ENCODE measurements at places on chromosomes 12 and 14. TPM values are rescaled to one million over a fixed set of nuclear protein-coding genes. Genes with fewer than 3 reads are reported as not detected.
A peak's percentile ranks its signal among the peaks of the same experiment; 100 is the strongest.

DNA sequence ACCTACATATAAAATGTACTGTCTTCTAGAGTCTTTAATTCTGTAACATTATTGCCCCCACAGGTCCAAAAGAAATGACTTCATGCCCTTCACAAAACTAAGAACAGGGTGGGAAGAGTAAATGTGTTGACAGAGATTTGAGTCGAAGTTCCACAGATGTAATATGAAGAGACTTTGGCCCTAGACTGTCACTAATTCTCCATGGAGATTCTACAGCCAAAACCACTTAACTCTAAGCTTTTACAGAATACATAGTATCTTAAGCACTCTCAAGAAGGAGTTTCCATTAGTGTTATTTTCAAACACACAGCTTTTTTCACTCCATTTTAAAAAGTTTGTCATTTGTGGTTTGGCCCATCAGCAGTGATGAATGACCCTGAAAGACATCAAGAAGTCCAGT lies 56.3 kb downstream of the ABCC9 start:
- no peak overlapping the region for H3K27ac ChIP-seq
- no peaks in the 10 kb centered on the region for H3K36me3 ChIP-seq
- no peaks in the 10 kb centered on the region for H3K27me3 ChIP-seq
- no peaks in the 10 kb centered on the region for H3K4me1 ChIP-seq
- DNase-seq, result no peak

DNA sequence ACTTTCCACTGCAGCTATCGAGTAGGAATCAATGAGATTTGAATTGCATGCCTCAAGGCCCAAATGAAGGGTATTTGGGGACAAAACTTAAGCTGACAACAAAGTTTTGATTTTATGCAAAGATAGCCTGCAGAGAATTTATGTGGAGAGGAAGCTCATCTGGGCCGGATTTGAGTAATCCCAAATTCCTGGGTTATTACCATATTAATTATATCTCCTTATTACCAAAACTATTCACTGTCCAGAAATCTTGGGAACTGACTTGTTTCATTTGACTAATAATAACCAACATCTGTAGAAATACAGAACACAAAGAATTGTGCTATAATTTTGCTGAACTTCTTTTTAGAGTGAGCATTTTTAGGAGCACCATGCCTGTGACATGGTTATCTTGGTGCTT lies 70.4 kb downstream of the KITLG start:
- H3K27me3 ChIP-seq, result no peaks in the 10 kb centered on the region
- H3K4me3 ChIP-seq, result no peak overlapping the region
- no peak overlapping the region for H3K27ac ChIP-seq

- no peaks in the 10 kb centered on the region for H3K27me3 ChIP-seq
- H3K27ac ChIP-seq, result peak overlapping the region; percentile 75
- H3K4me3 ChIP-seq, result no peak overlapping the region
- H3K36me3 ChIP-seq, result peaks cover 45% of the 10 kb centered on the region
- no peak for DNase-seq
- H3K4me1 ChIP-seq, result peaks cover 39% of the 10 kb centered on the region
Measured at GRCh38 chr12:108823804-108824203, 33.6 kb downstream of the SSH1 start.

GRCh38 chr14:62682208-62682607 lies 363.1 kb downstream of the KCNH5 start:
- H3K36me3 ChIP-seq, result no peaks in the 10 kb centered on the region
- no peak for DNase-seq
- no peak overlapping the region for H3K27ac ChIP-seq

DNA sequence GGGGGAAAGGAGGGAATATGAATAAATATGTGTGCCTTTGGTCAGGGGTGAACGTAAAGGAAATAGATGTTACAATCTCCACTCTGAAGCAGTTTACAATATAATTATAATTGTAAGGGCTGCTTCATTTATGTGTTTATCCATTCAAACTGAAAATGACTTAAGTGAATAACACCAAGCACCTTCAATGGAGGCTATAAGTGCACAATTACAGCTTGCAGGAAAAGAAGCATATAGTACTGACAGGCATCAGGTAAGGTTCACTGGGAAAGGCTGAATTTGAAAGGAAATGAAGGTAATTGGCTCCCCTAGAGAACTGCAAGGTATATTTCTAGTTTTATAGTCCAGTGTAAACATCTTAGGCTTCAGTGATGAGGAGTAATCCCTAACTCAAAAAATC lies 192.7 kb downstream of the STXBP6 start:
- DNase-seq, result no peak
- 0 out of 2 replicates have a peak, but pooled peaks cover 1% of the 10 kb centered on the region for H3K4me1 ChIP-seq
- no peak overlapping the region for H3K4me3 ChIP-seq
- no peaks in the 10 kb centered on the region for H3K27me3 ChIP-seq

GRCh38 chr12:49366096-49366651 lies 1.1 kb upstream of the SPATS2 start:
- H3K27me3 ChIP-seq, result no peaks in the 10 kb centered on the region
- H3K4me3 ChIP-seq, result peak overlapping the region; percentile 74
- no peak for DNase-seq
- no peaks in the 10 kb centered on the region for H3K36me3 ChIP-seq
- peak overlapping the region; percentile 91 for H3K27ac ChIP-seq

GRCh38 chr12:111768159-111768895 lies 1.6 kb downstream of the ALDH2 start:
- DNase-seq, result no peak
- peaks cover 3% of the 10 kb centered on the region for H3K36me3 ChIP-seq
- H3K4me1 ChIP-seq, result peaks cover 6% of the 10 kb centered on the region
- H3K27me3 ChIP-seq, result no peaks in the 10 kb centered on the region
- H3K27ac ChIP-seq, result no peak overlapping the region

- H3K36me3 ChIP-seq, result no peaks in the 10 kb centered on the region
- no peak for DNase-seq
- H3K27ac ChIP-seq, result no peak overlapping the region
- no peaks in the 10 kb centered on the region for H3K27me3 ChIP-seq
- 0 out of 2 replicates have a peak, but pooled peaks cover 2% of the 10 kb centered on the region for H3K4me1 ChIP-seq
- no peak overlapping the region for H3K4me3 ChIP-seq
Measured at GRCh38 chr12:2136901-2137300, 84.1 kb downstream of the CACNA1C start.

GRCh38 chr12:98085046-98085755 lies 430.2 kb upstream of the TMPO start:
- no peak overlapping the region for H3K4me3 ChIP-seq
- H3K27me3 ChIP-seq, result no peaks in the 10 kb centered on the region
- H3K36me3 ChIP-seq, result no peaks in the 10 kb centered on the region
- H3K27ac ChIP-seq, result no peak overlapping the region
- DNase-seq, result no peak

DNA sequence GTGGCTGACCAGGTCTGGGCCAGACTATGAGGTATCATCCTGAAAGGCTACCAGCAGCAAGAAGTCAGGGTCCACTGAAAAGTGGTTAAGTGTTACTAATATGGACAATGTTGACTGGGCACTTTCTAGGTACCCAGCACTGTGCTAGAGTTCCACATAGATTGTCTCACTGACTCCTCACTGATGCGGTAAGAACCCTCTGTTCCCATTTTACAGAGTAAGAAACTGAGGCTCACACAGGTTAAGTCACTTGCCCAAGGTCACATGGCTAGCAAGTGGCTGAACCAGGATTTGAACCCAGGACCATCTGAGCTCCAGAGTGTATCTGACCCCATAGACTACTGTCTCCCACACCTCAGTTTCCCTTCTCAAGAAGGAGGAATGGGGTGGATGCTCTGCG lies 4.6 kb upstream of the CCDC85C start:
- DNase-seq, result no peak
- H3K4me3 ChIP-seq, result no peak overlapping the region
- H3K27ac ChIP-seq, result no peak overlapping the region
- H3K36me3 ChIP-seq, result no peaks in the 10 kb centered on the region
- H3K27me3 ChIP-seq, result no peaks in the 10 kb centered on the region

DNA sequence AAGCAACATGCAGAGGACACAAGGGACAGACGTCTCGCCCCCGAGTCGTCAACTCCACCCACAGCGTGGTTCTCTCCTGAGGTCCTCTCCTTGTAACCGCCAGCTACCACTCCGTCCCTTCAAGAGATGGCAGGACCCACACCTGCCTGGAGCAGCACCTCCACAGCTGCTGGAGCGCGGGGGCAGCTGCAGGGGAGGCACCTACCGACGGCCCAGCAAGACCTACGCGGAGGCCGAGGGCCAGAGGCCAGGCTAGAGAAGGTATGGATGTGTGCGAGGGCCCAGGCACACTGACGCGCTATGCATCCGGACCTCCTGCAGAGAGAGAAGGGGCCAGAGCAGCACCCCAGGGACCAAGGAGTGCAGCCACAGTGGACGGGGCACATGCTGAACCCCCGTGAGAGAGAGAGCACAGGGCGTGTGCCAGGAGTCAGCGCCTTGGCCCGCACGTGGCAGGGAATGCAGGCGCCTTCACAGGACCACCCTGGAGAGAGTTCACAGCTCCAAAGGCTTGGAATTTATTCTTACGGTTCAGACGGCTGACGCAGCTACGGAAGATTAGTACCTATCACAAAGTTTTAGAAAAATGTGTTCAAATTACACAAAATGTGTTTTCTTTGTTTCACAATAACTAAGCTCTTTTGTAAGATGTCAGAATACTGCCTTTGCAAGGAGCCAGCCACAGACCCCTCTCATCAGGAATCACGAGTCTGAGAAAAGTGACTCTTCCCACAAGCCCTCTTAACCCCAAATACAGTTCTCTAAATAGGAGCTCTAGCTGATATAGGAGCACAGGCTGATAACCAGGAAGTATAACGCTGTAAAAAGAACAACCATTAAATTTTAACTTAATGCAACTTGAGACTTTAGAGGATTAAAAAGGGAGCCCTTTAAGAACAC lies 36.8 kb downstream of the CDC42BPB start:
- no peak overlapping the region for H3K4me3 ChIP-seq
- H3K27ac ChIP-seq, result no peak overlapping the region
- peaks cover 3% of the 10 kb centered on the region for H3K36me3 ChIP-seq

GRCh38 chr12:113697104-113697503 lies 225.4 kb upstream of the LHX5 start:
- no peak overlapping the region for H3K4me3 ChIP-seq
- no peaks in the 10 kb centered on the region for H3K4me1 ChIP-seq
- peaks cover 2% of the 10 kb centered on the region for H3K27me3 ChIP-seq
- no peak overlapping the region for H3K27ac ChIP-seq
- no peak for DNase-seq
- no peaks in the 10 kb centered on the region for H3K36me3 ChIP-seq

GRCh38 chr12:30251546-30251945 lies 444.1 kb downstream of the IPO8 start:
- no peaks in the 10 kb centered on the region for H3K27me3 ChIP-seq
- no peaks in the 10 kb centered on the region for H3K36me3 ChIP-seq
- no peak overlapping the region for H3K27ac ChIP-seq
- DNase-seq, result no peak
- no peak overlapping the region for H3K4me3 ChIP-seq

DNA sequence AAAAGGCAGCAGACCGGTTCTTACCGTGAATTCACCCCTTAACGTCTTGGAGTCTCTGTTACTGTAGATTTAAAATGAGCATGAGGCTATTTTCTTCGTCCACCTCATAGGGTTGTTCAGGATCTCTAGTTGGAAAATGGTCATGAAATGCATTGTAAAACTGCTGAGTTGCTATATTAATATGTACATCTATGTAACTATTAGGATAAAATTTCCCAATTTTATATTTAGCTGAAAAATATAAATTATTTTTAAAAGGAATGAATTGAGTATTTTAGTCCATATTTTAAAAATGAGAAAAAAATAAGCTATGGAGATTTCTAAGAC lies 272.7 kb downstream of the ALG10B start:
- H3K4me1 ChIP-seq, result no peaks in the 10 kb centered on the region
- H3K27ac ChIP-seq, result no peak overlapping the region
- H3K27me3 ChIP-seq, result no peaks in the 10 kb centered on the region

DNA sequence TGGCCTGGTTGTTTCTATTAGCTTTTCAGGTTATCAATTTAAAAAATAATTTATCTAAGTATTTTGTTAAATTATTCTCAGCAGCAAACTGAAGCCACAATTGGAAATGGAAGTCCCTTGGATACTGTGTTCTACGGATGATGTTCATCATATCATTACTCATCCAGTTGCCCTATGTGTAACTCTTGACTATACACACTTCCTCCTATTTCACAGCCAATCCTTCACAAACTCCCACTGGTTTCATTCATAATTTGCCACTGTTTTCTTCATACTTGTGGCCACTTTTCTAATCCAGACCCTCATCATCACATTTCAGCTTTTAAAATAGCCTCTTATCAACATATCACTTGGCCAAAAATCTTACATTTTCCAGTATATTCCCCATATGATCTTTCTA lies 84.0 kb downstream of the CATSPERB start:
- H3K4me3 ChIP-seq, result no peak overlapping the region
- H3K27me3 ChIP-seq, result no peaks in the 10 kb centered on the region
- no peaks in the 10 kb centered on the region for H3K4me1 ChIP-seq

DNA sequence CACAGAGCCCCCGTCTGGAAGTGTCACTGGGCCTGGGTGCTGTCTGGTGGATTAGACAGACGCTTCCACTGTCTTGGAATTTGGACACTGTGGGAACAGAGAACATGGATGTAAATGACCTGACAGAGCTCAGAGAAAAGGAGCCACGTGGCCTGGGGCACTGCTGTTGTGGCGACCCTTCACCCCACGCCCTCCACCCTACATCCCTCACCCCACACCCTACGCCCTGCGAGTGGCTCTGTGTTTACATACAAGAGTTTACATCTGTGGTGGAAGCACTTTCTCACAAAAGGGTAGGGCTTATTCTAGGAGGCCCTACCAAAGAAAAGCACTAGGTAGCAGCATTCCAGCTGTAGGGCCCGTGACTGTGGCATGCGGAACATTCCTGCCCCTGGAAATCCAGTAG lies 47.7 kb downstream of the B4GALNT3 start:
- H3K27me3 ChIP-seq, result peaks cover 42% of the 10 kb centered on the region
- DNase-seq, result no peak
- H3K27ac ChIP-seq, result no peak overlapping the region

DNA sequence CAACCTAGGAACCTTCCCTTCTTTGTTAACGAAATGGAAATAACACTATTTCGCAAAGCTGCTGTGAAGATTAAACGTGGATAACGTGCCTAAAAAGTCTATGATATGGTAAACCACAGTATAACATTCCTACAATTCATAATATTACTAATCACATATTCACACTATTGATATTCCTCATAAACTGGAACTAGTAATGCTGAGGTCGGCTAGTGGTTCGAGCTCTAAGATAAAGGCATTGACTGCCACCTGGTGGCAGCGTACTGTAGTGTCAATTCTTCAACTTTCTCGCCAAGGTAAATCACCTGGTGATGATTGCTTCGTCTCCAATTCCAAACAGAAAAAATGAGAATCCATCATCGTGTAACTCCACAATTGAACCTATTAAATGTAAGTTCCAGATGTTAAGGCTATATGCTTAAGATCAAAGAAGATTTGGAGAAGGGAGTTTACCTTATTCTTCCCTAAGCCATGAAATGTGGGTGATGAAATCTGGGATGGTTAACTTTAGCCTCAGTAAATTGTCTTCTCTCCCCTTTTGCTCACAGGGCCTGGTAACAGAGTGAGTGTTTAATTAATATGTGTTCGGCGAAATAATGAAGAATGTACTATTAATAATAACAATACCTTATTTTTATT lies 197.5 kb upstream of the TMEM132C start:
- H3K4me3 ChIP-seq, result no peak overlapping the region
- H3K4me1 ChIP-seq, result no peaks in the 10 kb centered on the region
- H3K36me3 ChIP-seq, result no peaks in the 10 kb centered on the region

GRCh38 chr12:117404203-117404853 lies 42.9 kb upstream of the NOS1 start:
- no peak for DNase-seq
- no peak overlapping the region for H3K27ac ChIP-seq
- no peaks in the 10 kb centered on the region for H3K4me1 ChIP-seq
- no peak overlapping the region for H3K4me3 ChIP-seq

The MYO1A gene
- under 0.01 TPM for total RNA-seq

The SYNDIG1L gene
- not detected for total RNA-seq

The SIX1 gene
- 8.6 TPM for total RNA-seq

The SVOP gene
- total RNA-seq, result not detected

The PACS2 gene
- total RNA-seq, result 15.6 TPM

The PLCZ1 gene
- total RNA-seq, result not detected

The NDRG2 gene
- 0.36 TPM for total RNA-seq

The RAB15 gene
- total RNA-seq, result 3.3 TPM

The ARL1 gene
- total RNA-seq, result 126 TPM

Measured in IMR-90 (cell line).